CD4-positive, alpha-beta T cell treated with Interleukin-12 subunit alpha and Interleukin-12 subunit beta, for 1 hour (primary cell): ENCODE measurements at places on chromosomes 4 and X.

DNA sequence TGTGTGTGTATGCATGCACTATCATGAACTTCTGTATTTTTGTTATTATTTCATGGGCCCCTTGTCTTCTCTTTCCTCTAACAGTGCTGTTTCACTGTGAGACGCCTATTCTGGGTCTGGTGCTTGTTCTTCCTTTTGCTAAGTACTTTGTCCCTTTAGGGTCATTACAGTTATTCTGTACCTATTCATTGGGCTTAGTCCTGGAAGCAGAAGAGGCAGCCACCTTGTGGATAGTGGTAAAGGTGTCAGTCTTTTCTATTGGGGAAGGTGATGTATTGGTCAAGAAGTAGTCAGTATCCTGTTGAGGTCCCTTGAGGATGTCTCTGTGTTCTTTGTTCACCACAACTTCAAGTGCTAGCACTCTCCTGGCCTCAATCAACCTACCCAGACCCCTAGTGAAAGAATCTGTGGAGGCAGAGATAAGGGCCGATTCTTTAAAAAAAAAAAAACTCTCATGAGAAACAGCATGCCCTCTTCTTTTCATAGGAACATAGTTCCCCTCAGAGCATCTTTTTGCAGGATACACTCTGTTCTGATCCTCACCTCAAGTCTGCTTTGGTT is 593.8 kb downstream of the SPRY1 start:
- no peak for DNase-seq

DNA sequence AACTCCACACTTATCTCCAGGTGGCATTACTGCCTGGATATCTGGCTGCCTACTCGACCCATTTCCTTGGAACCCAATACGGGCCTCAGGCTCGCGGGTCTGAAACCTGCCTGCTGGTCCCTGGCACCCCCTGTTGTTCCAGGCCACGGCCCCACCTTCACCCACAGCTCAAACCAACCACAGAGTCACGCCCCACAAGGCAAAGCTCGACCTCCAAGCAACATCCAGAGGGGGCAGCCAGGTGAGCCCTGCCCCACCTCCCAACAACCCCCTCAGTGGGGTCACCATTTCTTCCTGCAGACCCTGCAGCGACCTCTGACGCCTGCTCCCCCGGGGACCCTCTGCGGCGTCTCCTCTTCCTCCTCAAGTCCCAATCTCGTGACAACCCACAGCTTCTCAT is 76.2 kb downstream of the WFS1 start:
- no peak for DNase-seq

DNA sequence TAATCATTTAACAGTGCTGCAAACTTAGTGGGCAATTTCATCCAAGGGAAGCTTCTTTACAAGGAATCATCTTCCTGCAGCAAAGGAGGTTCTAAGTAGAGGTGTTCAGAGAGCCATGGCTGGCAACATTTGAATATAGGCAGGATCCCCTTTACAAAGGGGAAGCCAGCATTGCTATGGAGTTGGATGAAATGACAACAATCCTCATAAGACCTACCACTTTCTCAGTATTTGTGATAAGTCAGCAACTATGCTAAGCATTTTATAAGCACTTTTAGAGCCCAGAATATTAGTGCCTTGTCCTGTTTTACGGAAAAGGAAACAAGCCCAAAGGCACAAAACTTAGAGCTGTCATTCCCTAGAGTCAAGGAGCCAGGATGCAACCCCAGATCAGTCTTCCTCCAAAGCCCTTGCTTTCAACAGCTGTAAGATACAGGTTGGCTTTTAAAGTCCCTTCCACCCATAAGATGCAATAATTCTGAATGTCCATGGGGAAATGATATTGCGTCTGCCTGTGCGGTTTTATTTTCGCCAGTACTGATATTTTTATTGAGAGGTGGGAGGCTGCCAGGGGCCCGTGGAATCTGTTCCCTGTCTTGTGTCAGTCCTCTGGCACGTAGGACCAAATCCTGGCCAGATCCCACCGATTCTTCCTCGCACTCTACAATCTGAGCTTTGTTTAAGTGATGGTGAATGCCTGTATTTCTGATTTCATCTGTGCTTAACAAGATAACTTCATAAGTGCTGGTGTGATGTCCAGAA is 59.1 kb downstream of the SMIM20 start:
- DNase-seq: no peak

GRCh38 chr4:10212400-10212799 is 95.8 kb upstream of the WDR1 start:
- no peak for DNase-seq

GRCh38 chr4:144787365-144788258 is 141.7 kb downstream of the HHIP start:
- no peak for DNase-seq

DNA sequence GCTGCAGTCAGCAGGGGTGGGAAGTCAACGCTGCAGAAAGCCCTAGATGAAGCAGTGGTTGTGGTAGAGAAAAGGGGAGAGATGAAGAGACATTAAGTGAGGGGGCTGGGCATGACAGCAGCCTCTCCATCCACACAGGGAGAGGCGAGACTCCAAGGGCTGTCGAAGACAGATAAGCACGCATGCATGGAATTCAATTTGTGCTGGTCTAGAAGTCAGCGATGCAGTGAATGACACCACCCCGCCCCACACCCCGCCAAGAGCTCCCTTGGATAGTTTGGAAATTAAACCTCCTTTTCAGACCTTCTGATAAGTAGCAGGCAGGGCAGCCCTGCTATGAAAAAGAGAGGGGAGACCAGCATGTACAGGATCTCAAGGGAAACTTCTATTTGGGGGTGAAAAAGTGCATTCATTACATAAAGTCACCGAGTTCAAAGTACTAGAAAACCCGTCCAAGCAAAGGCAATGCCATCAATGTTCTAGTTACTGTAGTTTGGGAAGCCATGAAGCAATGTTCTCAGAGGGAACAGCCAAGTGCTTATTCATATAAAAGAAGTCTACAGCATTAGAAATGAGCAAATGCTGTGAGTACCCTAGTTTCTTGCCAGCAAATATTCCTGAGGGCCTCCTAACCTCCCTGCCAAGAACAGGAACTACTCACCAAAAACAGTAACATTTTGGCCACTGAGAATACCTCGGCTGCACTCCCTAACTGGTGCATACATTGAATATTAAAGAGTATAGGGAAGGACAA is 152.3 kb upstream of the ANXA10 start:
- no peak for DNase-seq

GRCh38 chrX:11423362-11423818 is 130.2 kb downstream of the AMELX start:
- DNase-seq: peak; percentile 8

GRCh38 chr4:40363382-40363920 is 28.3 kb downstream of the CHRNA9 start:
- DNase-seq: no peak

GRCh38 chr4:73713650-73714049 is 26.7 kb upstream of the CXCL8 start:
- no peak for DNase-seq

- no peak for DNase-seq
Observed at GRCh38 chr4:73379946-73380345, 24.1 kb upstream of the ALB start.

DNA sequence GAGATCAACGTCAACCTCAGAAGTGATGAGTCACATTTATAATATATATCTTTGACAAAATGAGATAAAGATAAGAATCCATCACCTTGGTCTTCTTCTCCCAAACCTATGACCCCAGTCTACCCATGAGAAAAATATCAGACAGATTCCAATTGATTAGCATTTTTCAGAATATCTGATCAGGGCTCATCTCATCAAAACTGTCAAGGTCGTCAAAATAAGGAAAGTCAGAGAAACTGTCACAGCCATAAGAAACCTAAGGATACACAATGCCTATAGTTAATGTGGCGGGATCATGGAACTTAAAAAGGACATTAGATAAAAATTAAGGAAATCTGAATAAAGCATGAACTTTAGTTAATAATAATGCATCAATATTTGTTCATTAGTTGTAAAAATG is 374.1 kb downstream of the FAT4 start:
- DNase-seq: no peak

DNA sequence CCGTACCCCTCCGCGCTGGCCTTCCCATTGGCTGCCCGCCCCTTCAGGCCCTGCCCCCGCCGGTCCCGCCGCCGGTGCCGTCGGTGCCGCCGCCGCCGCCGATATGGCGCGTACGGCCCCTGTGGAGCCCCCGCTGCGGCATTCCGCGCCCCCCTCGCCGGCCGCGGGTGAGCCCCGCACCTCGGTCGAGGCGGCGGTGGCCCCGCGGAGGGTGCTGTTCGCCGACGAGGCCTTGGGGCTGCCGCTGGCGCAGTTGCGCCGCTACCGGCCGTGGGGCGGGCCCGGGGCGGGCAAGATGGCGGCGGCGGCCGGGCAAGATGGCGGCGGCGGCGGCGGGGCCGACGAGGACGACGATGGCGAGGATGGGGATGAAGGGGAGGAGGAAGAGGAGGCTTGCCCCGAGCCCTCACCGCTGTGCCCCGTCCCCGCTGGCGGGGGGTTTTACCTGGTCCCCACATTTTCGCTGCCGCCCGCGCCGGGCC is at the start of gene PPP1R3F:
PPP1R3F (plus strand) TSS at position 27 of the 482 bp plus-strand sequence; CDS start at position 104, 77 bp downstream.
- DNase-seq: no peak

DNA sequence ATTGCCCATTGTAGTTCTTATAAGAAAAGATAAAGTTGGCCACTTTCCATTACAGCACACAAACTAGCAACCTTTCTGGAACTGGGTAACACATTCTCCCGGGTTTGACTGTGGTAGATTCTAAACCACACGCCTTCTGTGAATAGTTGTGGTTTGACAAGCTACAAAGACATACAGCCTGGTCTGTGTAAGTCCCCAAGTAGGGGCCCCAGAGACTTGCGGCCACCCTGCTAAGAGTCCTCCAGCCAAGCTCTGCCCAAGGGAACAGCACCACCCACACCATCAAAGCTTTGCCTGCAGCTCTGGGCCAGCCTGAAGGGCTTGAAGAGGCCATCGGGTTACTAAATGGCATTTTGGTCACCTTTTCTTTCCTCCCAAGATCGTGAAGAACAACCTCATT is 203.4 kb downstream of the MAML3 start:
- peak; percentile 10 for DNase-seq

DNA sequence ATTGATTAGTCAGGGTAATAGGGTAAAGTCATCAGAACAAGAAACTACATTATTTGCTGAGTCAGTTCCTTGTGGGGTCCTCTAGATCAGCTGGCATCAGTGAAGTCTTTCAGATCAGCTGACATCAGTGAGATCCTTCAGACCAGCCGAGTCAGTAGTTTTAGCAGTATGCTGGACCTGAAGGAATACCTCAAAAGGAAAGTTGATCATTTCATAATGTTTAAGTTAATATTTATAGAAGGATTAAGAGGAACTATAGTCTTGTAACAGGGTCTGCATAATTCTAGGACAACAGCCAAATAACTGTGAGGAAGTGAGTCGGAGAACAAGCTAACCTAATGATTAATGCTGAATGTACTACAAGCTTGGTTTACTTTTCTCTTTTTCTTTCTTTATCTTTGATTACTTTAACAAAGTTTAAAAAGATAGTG is 958 bp upstream of the UGT2B7 start:
- DNase-seq: no peak

GRCh38 chr4:102196221-102196620 is 149.1 kb downstream of the SLC39A8 start:
- no peak for DNase-seq

GRCh38 chrX:131728295-131729145 is 184.6 kb downstream of the OR13H1 start:
- DNase-seq: no peak

- no peak for DNase-seq
Observed at GRCh38 chrX:117898226-117898625, 218.4 kb downstream of the KLHL13 start.

GRCh38 chrX:103275947-103276567 is 493 bp downstream of the TCEAL5 start:
- DNase-seq: no peak

GRCh38 chr4:74996996-74997395 is 64.1 kb downstream of the PARM1 start:
- DNase-seq: no peak

DNA sequence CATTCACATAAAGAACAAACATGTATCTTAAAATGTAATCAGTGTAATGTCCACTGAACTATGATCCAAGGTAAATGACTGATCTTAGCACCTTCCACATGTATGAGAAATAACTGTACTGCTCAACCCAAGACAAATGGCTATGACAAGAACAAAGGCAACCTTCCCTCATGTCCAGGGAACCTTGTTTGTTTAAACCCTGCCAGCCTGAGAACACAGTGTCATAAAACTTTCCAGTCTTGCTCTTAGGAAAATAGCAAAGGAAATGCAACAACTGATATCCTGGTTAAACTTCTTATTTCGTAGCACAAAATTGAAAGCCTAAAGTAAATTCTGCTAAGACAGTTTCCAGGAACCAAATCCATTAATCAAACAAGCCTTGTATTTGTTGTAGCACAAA is 494.3 kb downstream of the IL15 start:
- no peak for DNase-seq

DNA sequence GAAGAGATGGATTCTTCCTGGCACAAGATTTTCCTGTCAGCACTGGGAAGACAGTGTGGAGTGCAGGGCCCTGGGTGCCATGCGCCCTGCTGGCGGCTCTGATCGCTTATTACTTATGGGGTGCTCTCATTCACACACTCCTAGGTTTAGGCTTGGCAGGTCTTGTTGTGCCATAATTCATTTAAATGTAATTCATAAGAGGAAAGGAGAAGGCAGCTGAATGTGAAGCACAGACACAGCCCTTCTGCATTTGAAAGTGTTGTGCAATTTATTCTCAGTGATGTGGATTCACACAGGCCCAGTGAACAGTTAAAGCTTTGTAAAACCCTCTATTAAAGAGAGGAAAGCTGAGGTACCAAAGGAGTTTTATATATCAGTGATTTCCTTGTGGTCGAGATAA is 249.7 kb downstream of the C4orf33 start:
- DNase-seq: no peak

DNA sequence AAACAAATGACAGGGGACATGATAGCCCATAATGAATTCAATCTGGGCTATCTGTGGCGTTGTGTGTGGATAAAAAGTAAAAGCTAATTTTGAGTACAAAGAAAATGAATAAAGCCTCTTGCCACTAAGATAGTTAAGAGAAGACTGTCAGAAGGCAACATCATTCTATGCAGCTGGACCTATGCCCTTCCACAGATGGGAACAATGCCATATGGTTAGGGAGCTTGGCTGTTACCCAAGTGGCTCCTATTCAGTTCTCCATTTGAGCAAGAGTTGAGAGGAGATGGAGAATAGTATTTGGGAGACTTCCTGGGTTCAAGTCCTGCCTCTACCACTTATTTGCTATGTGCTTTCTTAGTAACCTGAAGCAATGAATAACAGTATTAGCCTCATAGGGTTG is 107.7 kb downstream of the ANXA3 start:
- DNase-seq: no peak

GRCh38 chr4:128322311-128322710 is 34.7 kb upstream of the PGRMC2 start:
- DNase-seq: no peak
